Activated CD4-positive, CD25-positive, alpha-beta regulatory T cell treated with anti-CD3 and anti-CD28 coated beads, Interleukin-2, amount 50 U/mL, for 72 hours (primary cell): ENCODE measurements at places on chromosomes 6 and 20.

DNA sequence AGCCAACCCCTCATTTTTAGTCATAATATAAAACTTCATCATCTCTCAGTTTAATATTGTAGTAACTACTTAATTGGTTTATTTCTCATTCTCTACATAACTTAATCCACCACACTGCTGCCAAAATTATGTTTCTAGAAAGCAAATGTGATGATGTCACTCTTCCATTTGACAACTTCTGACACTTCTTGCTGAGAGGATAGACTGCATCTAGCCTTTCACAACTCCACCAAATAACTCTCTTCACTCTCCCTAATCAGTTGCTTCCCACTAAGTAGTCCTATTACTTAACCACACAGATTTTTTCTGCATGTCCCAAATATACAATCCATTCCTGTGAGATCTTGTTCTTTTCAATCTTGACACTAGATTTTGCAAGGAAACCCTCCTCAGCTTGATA is 951.3 kb downstream of the EPHA7 start:
- no peak for DNase-seq

GRCh38 chr20:37190354-37191112 is 11.2 kb upstream of the MROH8 start:
- no peak for DNase-seq

- DNase-seq: no peak
These were observed 13.8 kb downstream of the ATXN1 start for GRCh38 chr6:16747232-16748024.

GRCh38 chr6:154378518-154378917 is 21.9 kb upstream of the IPCEF1 start:
- no peak for DNase-seq

DNA sequence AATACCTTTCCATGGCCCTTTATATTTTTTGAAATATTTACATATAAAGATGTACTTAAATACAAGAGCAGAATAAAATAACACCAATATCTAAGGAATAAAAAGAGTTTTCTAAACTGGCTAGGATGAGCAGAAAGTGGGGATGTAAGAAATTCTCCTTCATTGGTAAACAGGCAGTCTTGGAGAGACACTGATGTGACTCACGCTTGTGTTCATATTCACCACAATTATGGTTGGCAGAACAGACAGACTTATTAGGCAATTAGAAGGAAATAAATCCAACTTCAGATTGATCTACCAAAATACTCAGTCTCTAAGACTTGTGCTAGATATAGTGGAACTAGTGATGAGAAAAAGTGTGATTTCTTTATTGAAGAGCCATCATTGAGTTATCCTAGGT is 463.7 kb downstream of the CDC5L start:
- no peak for DNase-seq

- DNase-seq: no peak
These were observed 291.8 kb downstream of the BMP7 start for GRCh38 chr20:56974499-56975250.

GRCh38 chr20:661474-662270 is 8.7 kb upstream of the SRXN1 start:
- no peak for DNase-seq

DNA sequence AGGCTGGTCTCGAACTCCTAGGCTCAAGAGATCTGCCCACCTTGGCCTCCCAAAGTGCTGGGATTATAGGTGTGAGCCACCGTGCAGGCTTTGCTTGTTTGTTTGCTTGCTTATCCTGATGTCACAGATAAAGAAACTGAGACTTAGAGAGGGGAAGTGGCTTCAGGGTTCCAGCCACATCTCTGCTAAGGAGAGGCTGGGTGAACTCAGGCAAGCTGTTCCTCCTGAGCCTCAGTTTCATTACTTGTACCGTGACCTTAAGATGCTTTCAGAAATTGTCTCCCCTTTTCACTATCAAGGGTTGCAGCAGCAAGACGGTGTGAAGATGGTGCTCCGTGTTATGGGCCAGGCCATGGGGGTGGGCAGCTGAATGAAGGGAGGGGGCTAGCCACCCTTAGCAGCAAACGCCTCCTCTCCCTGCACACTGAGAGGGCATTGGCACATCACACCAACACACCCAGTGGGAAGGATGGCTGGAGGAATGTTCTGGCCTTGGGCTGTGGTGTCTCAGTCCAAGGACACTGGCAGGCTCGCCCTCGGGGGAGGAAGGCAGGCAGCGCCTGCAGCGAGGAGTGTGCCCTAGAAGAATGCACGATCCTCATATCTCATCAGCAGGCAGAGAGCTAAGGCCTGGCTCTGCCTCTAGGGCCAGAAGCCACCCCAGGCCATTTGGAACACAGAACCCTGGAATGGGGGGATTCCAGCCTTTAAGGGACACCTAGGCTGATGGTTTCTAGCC is 48.2 kb upstream of the TLDC2 start:
- no peak for DNase-seq

DNA sequence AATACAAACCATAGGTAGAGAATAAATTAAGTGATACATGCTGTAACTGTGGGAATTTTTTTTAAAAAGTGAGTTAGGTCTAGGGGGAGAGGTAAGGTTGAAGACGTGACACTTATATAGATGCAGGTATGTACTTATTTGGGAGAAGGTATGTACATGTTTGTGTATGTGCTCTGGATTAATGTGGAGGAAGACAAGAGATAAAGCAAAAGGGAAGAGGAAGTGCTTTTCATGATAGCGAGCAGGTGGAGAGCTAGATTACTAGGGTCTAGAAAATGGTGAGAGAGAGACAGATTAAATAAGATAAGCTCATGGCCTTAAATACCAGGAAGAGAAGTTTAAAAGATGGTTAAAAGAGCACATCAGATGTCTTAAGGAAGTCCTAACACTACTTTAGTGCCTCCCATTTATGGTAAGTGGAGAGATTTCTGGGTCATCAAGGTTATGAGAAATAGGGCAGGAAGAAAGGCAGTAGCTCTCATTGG is 92.5 kb downstream of the MAN1A1 start:
- no peak for DNase-seq
